Smooth muscle cell of trachea (primary cell): ENCODE measurements at places on chromosomes 13 and 19. TPM values are rescaled to one million over a fixed set of nuclear protein-coding genes. Genes with fewer than 3 reads are reported as not detected.

NDUFA7 gene
- total RNA-seq: 8.4 and 19.8 TPM in 2 replicates

CDC16 gene
- 48.5 and 80.6 TPM in 2 replicates for total RNA-seq

LILRA6 gene
- not detected in 2 replicates for total RNA-seq

FXYD3 gene
- not detected in 2 replicates for total RNA-seq

PTPRS gene
- total RNA-seq: 206 and 479 TPM in 2 replicates

CRX gene
- not detected in 2 replicates for total RNA-seq

CCDC124 gene
- 35.4 and 44.2 TPM in 2 replicates for total RNA-seq

ZNF468 gene
- total RNA-seq: 15.7 and 19.4 TPM in 2 replicates
